Right renal cortex interstitium (tissue), 3 donors: ENCODE measurements at places on chromosomes 1 and 21.

DNA sequence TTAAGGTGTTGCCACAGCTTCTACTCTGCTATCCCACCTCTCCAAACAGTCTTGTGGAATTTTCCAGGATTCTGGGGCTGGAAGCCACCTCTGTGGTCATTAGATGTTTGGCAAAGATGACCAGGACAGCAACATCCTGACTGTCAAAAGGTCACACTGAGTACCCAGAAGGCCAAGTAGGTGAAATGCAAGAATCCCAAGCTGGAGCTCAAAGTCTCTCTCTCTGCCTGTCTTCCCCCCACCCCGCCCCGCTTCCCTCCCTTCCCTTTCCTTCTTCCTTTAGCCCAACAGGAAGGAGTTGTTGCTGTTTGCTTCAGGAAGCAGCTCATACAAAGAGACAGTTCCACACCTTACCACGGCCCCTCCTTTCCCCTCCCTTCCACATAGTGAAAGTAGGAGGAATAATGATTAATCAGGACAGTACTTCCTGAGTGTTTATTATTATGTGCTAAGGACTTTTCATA, 75.6 kb upstream of the SLC2A1 start:
- DNase-seq: no peak

- no peak for DNase-seq
Measured at GRCh38 chr1:15406614-15407559, 2.8 kb upstream of the EFHD2 start.

DNA sequence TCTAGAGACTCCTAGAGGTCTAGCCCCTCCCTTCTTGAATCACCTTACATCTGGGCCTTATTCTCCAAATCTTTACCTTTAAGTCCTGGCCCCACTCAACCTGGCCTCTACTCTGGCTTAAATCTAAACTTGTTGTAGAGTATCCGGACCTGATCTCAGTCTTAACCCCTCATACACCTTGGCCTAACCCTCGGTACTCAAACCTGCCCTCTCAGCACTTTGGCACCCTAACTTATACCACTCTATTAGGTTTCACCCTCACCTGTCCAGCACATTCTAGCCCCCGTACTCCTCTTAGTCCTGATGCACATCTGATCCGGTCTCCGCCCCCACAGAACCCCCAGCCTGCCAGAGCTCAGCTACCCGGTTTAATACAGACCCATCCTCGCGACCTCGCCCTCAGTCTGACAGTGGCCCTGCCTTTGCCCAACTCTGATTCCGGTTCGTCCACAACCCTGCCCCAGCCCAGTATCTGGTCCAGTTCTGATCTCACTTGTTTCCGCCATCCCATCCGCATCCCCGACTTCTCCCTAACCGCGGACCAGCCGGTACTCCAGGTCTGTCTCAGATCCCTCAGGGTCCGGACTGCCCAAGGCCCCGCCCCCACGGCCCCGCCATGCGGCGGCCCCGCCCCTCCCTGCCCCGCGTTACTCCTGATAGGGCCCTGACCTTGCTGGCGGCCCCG, 1.5 kb downstream of the TRIM62 start:
- DNase-seq: peak; percentile 75

DNA sequence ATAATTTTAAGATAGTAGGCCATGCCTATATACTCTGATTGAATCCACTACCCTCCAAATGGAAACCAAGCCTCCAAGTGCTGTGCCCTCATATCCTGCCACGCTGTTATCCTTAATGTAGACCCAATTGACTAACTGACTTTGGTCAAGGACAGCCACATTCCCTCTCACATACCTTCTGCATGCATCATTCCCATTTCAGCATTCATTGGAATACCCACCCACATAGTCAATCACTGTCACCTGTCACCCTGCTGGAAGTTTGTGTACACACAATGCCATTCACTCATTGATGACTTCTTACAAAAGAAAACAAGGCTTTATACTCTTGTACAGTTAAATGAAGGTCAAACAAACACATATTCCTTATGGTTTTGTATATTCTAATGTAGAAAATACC, 221.1 kb upstream of the PBX1 start:
- DNase-seq: no peak
